Lung (tissue), 17 donors: ENCODE measurements at places on chromosomes 11 and 22. TPM values are rescaled to one million over a fixed set of nuclear protein-coding genes. Genes with fewer than 3 reads are reported as not detected.

The CHRM1 gene
- 0.38 TPM for polyA plus RNA-seq

DNA sequence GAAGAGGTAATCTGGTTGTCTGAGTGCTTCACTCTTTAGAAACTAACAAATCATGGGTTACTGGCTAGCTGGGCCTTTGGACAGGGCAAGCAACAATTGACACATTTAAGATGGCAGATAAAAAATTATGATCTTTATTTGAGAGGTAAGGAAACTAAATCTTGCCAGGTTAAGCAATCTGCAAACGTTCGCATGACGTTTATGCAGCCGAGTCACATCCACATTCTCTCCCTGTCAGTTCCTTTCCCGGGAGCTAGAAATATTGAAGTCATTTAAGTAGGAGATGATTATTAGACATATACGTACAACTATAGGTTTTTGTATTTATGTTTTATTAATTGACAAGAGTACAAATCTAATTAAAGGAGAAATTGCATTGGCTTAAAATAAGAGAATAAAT, 57.4 kb upstream of the RCN1 start:
- no peak for DNase-seq

GRCh38 chr11:1762537-1763302, 1.0 kb downstream of the CTSD start:
- DNase-seq: no peak

GRCh38 chr22:30444632-30445437, 19.3 kb downstream of the MTFP1 start:
- DNase-seq: peak; percentile 48

DNA sequence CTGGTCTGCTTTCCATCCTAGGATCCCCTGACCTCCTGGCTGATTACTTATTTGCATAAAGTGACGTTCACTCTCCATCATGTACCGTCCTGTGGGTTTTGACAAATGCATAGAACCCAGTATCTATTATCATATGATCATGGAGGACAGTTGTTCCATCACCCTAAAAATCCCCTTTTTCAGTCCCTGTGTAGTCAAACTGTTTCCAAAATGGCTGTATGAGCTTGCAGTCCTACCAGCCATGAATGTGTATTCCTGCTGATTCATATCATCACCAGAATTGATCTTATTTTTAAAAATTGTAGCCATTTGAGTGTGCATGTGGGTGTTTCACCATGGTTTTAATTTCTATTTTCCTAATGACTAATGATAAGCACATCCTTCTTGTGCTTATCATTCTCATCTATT, 108.8 kb downstream of the MPPED1 start:
- DNase-seq: no peak

The ADM2 gene
- 2.2 TPM for polyA plus RNA-seq

DNA sequence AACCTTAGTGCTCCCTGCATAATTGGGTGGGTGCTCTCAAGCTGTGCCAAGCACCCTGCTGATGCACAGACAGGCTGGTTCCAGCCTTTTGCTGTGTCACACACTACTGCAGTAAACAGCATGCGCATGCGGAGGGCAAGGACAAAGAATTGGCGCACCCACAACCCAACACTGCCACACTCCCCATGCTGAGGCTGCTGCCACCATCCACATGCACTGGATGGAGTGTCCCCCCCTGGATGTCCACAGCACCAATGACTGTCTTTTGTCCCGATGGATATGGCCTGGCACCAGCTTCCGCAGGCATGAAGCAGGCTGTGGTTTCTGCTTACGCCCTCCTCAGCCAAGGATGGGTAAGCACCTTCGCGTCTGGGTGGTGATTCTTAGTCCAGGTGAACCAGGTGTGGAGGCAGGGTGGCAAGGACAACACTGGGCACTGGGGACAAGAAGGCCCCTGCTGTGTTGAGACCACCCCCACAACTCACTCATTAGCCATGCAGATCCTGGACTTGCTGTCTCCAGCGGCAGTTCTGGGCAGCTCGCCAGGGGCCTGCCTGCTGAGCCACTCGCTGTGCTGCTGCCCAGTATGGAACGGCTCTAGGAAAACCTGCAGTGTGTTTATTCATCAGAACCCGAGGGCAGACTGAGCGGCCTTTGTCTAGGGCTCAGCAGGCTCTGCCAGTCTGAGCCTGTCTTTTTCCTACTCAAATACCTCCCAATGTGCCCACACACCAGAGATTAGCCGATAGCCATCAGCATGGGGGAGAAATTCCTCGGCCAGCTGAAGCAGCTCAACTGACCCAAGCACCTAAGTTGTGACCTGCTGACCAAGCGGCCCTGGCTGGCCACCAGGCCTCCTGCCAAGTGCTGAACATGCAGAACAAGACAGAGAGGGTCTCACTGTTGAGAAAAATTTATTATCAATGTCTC, 8.2 kb upstream of the NAP1L4 start:
- DNase-seq: peak; percentile 86

The OR8H2 gene
- polyA plus RNA-seq: not detected

GRCh38 chr11:104005234-104005855, 31.1 kb upstream of the DDI1 start:
- DNase-seq: peak; percentile 55

The C11orf91 gene
- not detected for polyA plus RNA-seq

The CASP4 gene
- 188 TPM for polyA plus RNA-seq

DNA sequence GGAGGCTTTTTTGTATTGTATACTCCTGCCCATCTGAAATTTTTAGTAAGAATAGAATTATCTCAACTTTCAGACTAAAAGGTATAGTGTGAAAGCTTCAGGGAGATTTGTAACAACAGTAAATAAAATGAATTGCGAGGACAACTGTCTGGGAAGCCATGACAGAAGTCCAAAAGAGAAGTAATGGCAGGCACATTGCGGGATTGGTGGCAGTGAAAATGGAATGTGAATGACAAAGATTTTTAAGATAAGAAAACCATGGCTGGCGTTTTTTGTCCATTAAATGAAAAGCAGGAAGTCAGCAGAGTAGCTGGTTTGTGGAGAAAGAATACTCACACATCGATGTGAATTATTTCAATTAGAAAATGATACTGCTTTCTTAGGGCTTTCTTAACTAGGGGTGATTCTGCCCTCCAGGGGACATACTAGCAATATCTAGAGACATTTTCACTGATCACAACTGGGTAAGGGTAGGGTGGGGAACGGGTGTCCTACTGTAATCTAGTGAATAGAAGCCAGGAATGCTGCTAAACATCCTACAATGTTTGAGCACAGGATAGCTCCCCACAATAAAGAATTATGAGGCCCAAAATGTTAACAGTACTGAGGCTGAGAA, 1.6 kb downstream of the NPAT start:
- peak; percentile 34 for DNase-seq
